Kidney glomerular epithelial cell (primary cell): ENCODE measurements at places on chromosomes 3 and 15.

GRCh38 chr15:42395838-42396237 is 36.5 kb downstream of the CAPN3 start:
- DNase-seq, result no peak

GRCh38 chr15:26453914-26454313 is 319.0 kb downstream of the GABRB3 start:
- DNase-seq, result no peak

DNA sequence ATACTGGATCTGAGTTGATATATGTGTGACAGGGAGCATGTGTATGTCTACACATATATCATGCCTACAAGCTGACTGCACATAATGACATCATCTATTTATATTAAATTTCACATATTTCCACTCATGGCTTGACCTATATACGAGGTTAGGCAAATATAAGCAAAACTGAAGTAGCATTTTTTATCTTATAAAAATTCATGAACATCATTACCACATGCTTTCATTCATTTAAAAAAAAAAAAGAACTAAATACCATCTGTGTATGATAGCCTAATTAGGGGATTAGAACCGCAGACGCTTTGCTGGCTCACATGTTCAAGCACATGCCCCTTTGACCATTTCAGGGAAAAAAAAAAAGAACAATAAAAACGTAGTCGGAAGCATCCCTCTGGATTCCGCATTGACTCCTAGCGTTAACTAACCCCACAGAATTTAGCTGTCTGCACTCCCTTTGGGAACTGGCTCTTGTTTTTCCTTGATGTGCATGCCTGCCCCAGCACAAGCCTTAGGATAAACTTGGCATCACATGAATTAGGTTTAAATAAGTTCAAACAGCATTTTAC is 888.4 kb downstream of the ROBO1 start:
- no peak for DNase-seq

- DNase-seq, result no peak
Measured at GRCh38 chr3:146801492-146801891, 196.3 kb upstream of the PLSCR5 start.

DNA sequence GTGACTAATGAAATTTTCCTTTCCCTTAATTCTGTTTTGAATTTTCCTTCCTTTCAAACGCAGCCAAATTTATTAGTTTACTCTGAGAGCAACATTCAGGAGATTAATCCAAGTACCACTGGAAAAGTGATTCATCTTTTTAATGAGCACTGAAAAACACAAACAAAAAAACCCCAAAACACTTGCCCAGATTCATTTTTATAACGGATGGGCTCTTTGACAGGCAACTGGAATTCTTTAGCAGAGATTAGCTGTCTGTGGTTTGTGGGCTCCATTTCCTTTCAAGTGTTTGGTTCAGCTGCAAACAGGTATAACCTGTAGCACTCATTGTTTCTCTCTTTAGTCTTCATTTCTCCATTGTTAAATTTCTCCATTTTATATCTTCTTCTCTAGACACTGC is 3.1 kb upstream of the POLR2M start:
- DNase-seq, result no peak

GRCh38 chr3:58176827-58177489 is 33.8 kb downstream of the DNASE1L3 start:
- no peak for DNase-seq
